ENCODE measurements at places on chromosomes 11 and 22. TPM values are rescaled to one million over a fixed set of nuclear protein-coding genes. Genes with fewer than 3 reads are reported as not detected.

DNA sequence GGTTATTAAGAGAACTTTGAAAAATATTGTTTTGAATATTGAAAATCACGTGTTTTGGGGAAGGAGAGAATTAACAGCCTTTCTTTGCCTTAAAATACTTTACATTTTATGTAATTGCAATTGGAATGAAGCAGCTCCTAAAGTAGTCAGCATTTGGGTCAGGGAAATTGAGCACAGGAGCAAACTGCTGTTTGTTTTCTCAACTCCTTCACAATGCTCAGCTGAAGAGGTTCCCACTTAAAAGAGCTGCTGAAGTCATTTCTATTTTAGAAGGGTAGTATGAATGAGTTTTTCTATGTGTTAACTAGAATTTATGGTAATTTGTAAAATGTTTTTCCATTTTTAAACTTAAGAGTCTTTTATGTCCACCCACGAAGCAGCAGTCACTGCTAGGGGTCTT, 8.1 kb upstream of the UCP2 start:
- H3K4me1 ChIP-seq: peaks cover 33% of the 10 kb centered on the region
- H3K36me3 ChIP-seq: no peaks in the 10 kb centered on the region
- no peak overlapping the region for H3K27ac ChIP-seq

The KDM4E gene
- not detected for total RNA-seq

The KRTAP5-11 gene
- not detected for total RNA-seq

GRCh38 chr22:22712092-22712658, 67.8 kb downstream of the GGTLC2 start:
- H3K4me1 ChIP-seq: peaks cover 4% of the 10 kb centered on the region
- DNase-seq: no peak
- H3K27ac ChIP-seq: no peak overlapping the region
- H3K36me3 ChIP-seq: no peaks in the 10 kb centered on the region
- peaks cover 6% of the 10 kb centered on the region for H3K27me3 ChIP-seq

The PNPLA5 gene
- not detected for total RNA-seq

The APOL4 gene
- 6.9 TPM for total RNA-seq

- no peak for DNase-seq
- peaks cover under 1% of the 10 kb centered on the region for H3K27me3 ChIP-seq
- H3K4me1 ChIP-seq: peaks cover 19% of the 10 kb centered on the region
- H3K36me3 ChIP-seq: peaks cover 4% of the 10 kb centered on the region
- H3K4me3 ChIP-seq: no peak overlapping the region
These were observed 15.3 kb downstream of the PTPN5 start for GRCh38 chr11:18776324-18776723.

The EXT2 gene
- total RNA-seq: 18.4 TPM

- no peak overlapping the region for H3K27ac ChIP-seq
- peaks cover 18% of the 10 kb centered on the region for H3K27me3 ChIP-seq
These were observed 136.0 kb downstream of the C11orf58 start for GRCh38 chr11:16874275-16874975.

DNA sequence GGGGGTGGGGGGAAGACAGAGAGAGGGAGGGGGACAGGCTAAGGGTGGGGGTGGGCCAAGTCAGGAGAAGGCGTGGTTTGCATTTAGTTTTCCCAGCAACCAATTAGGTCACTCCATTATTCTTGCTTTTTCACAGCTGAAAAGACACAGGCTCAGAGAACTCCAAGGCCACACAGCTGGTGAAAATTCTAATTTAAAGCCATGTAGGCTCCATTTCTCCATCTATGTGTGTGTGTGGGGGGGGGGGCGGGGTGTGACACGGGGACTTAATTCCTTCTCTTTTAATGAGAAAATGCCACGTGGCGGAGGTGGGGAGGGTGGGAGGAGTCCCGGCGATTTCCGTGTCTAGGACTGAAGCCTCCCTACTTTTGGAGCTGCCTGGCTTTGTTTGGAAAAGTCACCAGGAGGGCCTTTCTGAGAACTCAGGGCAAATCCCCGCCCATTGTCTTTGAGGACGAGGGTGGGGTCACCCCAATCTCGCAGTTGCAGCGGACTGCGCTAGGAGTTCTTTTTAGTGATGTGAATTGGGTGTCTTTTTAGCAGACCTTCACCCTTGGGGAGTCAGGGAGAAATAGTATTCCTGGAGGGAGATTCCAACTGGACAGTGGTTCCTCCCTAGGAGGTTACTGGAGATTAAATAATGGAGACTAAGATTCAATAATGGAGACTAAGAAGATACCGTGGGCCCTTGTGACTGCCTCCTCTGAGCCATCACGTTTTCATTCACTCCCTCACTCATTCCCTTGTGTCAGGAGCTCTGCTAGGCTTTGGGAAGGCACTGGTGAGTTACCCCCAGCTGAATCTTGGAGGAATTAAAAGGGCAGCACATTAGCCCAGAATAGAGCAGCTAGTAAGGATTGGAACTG, 36.4 kb upstream of the PTPRJ start:
- no peak overlapping the region for H3K4me3 ChIP-seq
- no peaks in the 10 kb centered on the region for H3K27me3 ChIP-seq
- no peak overlapping the region for H3K27ac ChIP-seq
- no peak for DNase-seq
- H3K4me1 ChIP-seq: peaks cover 40% of the 10 kb centered on the region
- no peaks in the 10 kb centered on the region for H3K36me3 ChIP-seq

DNA sequence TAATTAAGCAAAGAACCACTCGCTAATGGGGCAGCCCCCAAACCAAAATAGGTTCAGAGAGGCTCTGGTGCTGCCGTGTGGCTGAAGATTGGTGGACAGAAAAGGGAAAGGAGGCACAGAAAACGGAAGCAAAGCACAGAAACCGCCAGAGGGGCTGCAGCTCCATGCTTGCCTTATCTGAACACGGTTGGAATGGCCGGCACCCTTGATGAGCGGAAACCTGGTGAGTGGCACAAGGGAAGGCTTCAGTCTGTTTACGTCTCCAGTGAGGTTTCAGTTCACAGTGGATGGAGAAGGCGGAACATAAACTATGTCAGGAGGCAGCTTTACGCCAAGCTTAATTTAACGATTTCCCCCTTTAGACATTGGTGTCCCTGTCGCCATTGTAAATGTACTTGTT, 5.2 kb upstream of the PRR33 start:
- peaks cover 9% of the 10 kb centered on the region for H3K36me3 ChIP-seq
- H3K4me3 ChIP-seq: no peak overlapping the region
- DNase-seq: no peak
- H3K4me1 ChIP-seq: peaks cover 12% of the 10 kb centered on the region
- peaks cover 31% of the 10 kb centered on the region for H3K27me3 ChIP-seq
- H3K27ac ChIP-seq: no peak overlapping the region
